Fibroblast of lung (primary cell): ENCODE measurements at places on chromosomes 13 and 19.
A peak's percentile ranks its signal among the peaks of the same experiment; 100 is the strongest.

DNA sequence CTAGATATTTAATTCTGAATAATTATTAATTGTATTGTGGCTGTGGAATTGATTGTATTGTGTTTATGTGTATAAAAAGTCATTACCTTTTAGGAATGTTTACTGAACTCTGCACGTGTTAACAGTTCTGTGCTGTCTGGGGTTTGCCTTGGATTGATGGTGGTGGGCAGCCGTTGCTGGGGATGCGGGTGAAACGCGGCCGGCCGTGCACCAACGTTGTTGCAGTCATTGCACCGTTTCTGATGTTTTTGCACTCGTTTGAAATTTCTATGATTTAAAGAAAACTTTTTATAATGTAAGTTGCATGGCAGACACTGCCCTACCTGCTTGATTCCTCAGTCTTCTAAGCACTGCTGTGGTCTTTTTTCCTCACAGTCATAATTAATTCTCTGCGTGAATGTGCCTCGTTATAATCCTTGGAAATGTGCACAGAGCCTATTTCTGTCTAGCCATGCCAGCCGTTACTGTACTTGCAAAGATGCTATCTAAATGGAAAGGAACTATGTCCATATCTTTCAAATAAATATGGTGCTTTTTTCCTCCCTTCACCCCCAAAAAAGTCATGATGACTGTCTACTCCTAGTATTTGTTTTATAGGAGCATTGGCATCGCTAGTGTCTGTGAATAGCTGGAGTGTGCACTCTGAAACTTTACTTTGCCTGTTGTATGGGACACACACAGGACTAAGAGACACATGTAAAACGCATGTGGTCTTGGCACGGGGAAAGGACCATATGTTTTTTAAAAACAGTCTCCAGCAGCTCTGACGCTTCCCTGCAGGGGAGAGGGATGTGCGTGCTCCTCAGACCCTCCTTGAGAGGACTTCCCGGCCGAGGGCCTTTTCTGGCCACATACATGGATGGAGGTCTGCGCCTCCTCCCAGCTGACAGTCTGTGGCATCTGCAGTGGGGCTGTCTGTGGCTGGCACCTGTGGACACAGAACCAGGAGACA is 40.7 kb upstream of the MCF2L start:
- DNase-seq: no peak

- DNase-seq: no peak
These were observed 65.7 kb downstream of the PAN3 start for GRCh38 chr13:28204043-28204442.

DNA sequence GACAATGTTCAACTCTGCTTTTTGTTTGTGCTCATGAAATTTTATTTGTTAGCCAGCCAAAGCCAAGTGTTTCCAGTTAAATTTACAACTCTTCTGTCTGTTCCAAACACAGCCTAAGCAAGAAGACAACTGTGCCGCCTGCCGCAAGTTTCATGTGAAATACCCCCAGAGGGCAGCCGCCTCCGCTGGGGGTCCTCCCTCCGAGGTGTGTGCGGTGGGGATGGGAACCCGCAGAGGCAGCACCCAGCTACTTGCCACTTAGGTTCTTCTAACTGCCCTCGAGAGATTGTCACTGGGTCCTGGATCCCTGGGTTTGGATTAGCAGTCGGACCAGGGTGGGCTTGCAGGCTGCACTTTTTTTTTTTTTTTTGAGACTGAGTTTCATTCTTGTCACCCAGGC is 28.5 kb downstream of the ATP11A start:
- DNase-seq: no peak

DNA sequence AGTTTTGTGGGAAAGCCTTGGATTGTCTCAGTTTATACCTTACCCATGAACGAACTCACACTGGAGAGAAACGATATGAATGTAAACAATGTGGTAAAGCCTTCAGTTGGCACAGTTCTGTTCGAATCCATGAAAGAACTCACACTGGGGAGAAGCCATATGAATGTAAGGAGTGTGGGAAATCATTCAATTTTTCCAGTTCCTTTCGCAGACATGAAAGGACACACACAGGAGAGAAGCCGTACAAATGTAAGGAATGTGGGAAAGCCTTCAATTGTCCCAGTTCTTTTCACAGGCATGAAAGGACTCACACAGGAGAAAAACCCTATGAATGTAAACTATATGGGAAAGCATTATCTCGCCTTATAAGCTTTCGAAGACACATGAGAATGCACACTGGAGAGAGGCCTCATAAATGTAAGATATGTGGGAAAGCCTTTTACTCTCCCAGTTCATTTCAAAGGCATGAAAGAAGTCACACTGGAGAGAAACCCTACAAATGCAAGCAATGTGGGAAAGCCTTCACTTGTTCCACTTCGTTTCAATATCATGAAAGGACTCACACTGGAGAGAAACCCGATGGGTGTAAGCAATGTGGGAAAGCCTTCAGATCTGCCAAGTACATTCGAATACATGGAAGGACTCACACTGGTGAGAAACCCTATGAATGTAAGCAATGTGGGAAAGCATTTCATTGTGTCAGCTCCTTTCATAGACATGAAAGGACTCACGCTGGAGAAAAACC is 7.5 kb upstream of the ZNF440 start:
- DNase-seq: no peak

GRCh38 chr13:46615888-46616531 is 63.0 kb downstream of the LRCH1 start:
- peak; percentile 20 for DNase-seq

GRCh38 chr19:13783565-13784500 is 9.6 kb downstream of the C19orf53 start:
- no peak for DNase-seq

DNA sequence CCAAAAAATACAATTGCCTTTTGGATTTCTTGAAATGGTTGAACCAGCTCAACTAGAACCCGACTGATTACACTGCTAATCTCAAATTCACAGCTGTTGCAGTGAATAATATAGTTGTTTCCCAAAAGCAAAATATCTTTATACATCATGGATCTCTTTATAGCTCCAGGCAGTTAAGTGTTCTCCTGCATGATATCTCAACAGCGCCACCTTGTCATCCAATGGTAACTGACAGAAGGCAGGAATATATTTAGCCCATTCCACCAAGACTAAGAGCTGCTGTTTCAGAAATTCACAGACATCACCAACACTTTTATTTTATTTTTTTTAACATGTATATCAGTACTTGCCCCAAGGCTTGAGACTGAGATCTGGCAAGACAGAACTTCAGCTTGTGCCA is 1141.0 kb upstream of the PRR20A start:
- no peak for DNase-seq

DNA sequence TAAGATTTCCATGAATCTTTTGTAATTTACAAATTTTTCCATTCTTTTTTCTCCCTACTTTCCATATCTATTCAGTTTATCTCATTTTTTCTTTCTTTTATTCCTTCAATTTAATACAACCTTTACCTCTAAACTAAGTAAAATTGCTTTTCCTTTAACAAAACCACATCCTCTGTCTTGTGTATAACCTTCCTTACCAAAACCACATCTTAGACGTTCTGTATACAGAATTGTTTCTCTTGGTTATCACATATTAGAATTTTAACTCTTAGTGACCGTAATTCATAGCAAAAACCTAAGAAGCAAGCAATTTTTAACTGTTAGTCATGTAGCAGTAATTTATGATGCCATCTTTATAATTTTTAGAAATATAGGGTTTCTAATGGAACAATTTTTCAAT is 15.0 kb downstream of the PPP5C start:
- no peak for DNase-seq

DNA sequence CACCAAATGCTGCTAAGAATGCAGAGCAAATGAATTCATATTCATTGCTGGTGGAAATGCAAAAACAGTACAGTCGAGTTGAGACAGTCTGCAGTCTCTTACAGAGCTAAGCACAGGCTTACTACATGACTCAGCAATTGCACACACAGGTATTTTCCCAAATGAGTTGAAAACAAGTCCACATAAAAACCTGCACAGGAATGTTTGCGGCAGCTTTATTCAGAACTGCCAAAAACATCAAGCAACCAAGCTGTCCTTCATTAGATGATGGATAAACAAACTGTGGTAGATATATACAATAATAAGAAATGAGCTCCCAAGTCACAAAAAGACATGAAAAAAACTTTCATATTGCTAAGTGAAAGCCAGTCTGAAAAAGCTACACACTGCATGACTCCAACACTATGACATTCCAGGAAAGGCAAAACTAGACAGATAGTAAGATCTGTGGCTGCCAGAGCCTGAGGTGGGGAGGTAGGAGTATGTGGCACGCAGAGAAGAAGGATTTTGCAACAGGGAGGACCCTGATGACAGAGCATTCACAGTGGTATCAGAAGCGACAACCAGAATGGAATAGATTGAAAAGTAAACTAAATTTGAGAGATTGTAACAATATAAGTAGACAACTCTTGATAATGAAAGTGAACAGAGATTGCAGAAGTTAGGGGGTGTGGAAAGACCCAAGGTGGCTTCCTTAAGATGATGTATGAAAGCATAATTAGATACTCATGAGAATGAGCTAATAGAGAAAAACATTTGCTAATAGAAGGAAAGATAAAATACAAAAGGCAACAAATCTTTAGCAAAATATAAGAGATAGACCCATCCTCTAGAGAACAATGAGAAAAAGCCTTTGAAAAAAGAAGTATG is 52.7 kb downstream of the TSC22D1 start:
- DNase-seq: peak; percentile 44

GRCh38 chr19:32269831-32270230 is 75.6 kb upstream of the ZNF507 start:
- no peak for DNase-seq

DNA sequence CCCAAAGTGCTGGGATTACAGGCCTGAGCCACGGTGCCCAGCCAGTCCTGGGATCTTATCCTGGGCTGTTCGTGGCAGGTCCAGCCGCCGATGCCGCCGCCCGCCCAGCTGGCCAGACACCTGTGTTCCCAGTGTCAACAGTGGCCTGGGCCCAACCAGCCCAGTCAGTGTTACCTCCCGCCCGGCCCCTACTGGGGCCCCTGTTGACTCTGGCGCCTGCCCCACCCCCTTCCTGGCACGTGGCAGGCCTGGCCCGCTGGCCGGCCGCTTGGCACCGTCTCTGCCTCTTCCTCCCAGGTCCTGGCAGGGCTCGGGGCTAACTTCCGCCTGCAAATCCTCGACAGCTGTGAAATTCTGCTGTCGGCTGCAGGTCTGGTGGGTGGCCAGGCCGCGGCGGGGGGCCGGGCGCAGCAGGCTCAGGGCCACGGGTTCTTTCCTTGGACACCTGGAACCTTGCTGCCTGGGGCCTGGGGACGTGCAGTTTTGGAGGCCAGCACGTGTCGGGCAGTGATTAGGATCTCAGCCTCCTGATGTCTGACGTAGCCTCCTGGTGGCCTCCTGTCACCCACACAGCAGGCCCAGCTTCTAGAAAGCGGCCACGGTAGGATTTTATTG is 9.1 kb downstream of the ARID3A start:
- peak; percentile 74 for DNase-seq

DNA sequence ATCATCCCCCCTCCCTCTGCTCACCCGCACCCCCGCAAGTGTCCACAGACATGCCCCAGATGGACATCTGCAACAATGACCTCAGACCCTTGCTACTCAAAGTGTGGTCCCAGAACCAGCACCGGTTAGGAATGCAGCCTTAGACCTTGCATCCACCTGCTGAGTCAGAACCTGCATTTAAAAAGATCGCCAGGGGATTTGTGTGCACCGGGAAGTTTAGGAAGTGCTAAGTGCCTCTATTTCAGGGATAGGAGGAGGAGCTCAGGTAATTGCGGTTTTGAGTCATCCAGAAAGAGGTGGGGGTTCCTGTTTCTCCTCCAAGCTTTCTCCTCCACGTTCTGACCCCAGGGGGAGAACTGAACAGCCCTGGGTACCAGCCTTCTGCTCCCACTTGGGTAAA is 46.2 kb downstream of the CACNA1A start:
- no peak for DNase-seq

GRCh38 chr19:49132974-49133609 is 13.7 kb downstream of the PPFIA3 start:
- no peak for DNase-seq

- DNase-seq: no peak
These were observed 134.7 kb upstream of the SLITRK5 start for GRCh38 chr13:87536499-87536898.

- DNase-seq: peak; percentile 22
These were observed 44.2 kb downstream of the WASF3 start for GRCh38 chr13:26601669-26602068.

- DNase-seq: peak; percentile 65
These were observed 7.0 kb downstream of the ARMC6 start for GRCh38 chr19:19040417-19040816.

DNA sequence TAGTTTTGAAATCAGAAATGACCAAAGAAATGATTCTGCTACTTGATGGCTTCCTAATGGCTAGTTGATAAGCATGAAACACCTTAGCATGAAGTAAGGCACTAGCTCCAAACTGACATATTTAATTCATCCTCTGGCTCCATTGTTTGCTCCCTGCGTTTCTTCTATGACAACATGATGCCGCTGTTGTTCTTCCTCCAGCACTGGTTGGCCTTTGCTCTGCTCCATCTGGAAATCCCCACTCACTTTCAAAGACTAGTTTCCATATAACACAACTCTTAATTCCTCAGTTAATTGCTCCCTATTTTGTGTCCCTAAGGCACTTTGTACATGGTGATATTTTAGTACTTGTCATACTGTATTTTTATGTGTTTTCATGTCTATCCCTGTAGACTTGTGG is 151.6 kb downstream of the GPC6 start:
- DNase-seq: no peak

- DNase-seq: peak; percentile 99
These were observed 1249.4 kb upstream of the SLC10A2 start for GRCh38 chr13:104315606-104316005.

DNA sequence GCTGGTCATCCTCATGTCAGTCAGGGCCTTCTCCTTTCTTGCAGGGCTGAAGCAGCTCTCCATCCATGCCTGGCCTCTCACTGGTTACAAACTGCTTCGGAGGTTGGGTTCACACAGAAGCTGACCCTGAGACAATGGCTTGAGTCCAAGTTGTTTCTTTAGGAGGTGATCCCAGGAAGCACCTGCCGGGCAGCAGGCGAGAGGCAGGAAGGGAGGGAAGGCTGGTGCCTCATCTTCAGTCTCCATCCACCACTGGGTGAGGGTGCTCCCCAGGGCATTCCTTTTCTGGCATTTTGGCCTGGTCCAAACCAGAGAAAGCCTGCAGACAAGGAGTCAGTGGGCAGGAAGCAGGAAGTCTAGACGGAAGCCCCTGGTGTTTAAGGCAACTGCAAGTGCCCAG is 17.6 kb upstream of the SPATA13 start:
- DNase-seq: no peak

- no peak for DNase-seq
These were observed 17.3 kb downstream of the HMGB1 start for GRCh38 chr13:30448441-30448840.

GRCh38 chr13:43303033-43303729 is 279.8 kb downstream of the DNAJC15 start:
- DNase-seq: peak; percentile 58

DNA sequence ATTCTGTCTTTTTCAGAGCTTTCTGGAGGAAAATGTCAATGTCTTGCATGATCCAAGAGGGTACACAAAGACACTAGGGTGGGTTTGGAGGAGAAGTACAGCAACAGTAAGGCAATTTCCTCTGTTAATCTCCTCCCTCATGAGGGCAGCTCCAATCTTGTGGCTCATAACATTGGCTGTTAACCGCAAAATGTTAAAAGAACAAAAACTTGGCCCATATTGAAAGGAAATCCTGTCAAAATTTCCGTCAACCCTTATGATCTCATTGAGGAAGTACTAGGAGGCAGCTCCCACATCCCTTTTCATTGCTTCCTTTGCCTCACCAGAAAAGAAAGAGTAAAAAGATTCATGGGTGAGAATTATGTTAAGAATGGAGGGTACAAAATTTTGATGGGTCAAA is 11.6 kb downstream of the OXGR1 start:
- no peak for DNase-seq
